NCI-H1436 (cell line): ENCODE measurements at places on chromosomes 1 and 21.

- peak; percentile 77 for DNase-seq
These were observed 167.7 kb downstream of the ACTL8 start for GRCh38 chr1:17922833-17923232.

DNA sequence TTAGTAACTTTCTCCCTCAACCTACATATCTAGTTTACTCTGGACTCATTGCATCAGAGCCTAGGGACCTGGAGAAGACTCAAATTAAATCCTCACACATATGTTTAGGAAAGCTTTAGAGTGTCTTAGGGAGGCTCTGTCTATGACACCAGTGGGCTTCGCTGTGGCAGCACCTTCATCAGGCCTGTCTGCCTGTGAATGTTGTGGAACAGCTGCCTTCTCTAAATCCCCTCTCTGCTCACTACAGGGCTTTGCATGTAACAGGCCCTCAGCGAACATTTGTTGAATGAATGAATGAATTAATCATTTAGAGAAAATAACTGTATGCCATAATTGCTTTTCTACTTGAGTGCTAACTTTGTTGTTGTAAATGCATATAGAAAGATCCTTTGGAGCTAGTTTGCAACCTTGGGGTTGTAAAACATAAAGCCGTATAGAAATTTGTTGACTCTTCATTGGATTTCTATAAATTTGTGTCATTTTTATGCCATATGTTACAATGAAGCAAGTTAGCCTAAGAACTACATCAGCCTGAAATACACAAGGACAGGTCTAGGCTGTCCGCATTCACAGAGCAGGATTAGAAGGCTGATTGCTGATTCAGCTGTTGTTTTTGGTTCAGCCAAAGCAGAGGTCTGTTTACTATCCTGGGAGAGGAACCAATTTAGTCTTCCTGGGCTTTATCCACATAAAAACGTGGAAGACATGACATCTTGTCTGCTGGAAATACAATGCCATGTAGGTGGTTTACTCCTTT is 238.0 kb downstream of the ASTN1 start:
- DNase-seq: no peak

GRCh38 chr1:4101459-4102161 is 201.5 kb upstream of the C1orf174 start:
- no peak for DNase-seq

DNA sequence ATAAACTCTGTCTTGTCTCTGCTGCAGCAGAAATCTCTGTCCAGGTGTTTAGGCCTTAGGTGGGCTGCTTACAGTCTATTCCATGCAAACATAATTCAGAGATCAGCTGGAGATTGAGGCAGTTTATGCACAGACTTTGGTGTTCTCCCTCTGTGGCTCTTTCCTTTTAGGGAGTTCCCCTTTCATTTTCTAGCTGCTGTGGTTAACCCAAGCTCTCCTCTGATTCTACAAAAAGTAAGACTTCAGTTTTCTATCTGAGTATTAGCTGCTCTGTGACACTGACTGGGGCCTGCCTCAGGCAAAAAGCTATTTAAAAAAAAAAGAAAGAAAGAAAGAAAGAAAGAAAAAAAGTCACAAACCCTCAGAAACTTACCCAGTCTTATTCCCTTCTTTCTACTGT is 211.1 kb downstream of the CAMTA1 start:
- no peak for DNase-seq

DNA sequence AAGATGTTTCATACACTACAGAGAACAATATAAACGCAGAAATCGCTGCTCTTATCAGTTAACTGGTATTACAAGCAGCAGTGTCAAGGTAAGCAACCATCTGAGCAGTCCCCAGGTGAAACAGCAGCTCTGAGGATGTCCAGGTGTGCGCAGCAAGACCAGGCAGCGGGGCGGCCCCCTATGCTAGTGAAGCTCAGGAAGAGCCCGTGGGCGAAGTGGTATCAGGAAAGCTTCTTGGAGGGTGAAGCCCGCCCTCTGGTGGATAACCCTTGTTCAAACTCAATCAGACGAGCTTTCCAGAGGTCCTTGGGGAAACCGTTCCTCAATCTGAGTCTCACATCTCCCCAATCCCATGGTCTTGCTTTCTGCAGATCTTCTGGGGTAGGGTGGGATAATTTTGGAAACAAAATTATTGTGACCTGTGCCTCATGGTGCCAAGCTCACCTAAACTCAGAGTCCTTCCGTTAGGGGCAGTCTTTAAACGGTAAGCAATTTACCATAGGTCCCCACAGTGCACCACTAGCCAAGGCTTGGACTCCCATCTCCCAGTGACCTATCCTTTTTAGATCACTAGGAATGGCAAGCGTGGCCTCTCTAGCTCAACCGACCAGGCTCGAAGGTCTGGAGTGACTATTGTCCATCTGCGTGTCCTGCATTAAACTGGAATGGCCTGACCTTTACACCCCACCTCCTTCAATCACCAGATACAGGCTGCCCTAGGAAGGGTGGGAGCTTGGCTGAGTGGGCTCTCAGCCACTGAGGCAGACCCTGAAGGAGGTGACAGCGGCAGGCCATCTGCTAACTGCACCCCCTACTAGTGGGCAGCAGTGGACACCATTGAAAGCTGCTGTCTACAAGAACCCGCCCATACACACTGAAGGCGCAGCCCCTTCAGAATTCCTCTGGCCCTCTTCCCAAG is 13.6 kb upstream of the FAM110D start:
- peak; percentile 85 for DNase-seq

DNA sequence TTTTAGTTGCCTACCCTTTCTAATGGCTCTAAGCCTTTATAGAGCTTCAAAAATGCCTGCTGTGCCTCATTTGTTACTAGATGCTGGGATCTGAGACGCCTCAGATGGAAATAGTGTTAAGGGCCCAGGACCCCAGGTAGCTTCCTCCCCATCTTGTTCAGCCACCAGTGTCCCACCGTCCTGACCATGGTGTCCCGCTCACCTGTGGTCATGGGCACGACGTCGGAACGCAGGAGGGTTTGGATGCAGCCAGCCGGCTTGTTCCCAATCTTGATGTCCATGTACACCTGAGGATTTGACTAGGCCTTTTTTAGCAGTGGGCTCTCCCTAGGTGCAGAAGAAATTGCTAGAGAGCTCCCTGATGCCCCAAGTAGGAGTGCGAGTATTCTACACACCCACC is 31.1 kb downstream of the PABPC4 start:
- no peak for DNase-seq

GRCh38 chr1:70762386-70762785 is 285.2 kb downstream of the PTGER3 start:
- no peak for DNase-seq

DNA sequence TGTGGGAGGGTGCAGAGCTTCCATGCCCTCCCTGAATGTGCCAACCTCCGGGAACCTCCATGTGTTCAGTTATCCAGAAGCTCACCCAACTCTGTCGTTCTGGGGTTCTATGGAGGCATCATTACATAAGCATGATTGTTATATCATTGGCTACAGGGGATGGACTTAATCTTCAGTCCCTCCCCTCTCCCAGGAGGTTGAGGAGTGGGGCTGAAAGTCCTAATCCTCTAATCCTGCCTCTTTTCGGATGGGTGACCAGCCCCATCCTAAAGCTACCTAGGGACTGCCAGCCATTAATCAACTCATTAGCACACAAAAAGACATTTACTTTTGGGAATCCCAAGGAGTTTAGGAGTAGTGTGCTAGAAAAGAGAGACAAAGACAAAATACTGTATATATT is 32.0 kb upstream of the PSEN2 start:
- DNase-seq: no peak

GRCh38 chr1:222769181-222769580 is 32.2 kb downstream of the FAM177B start:
- no peak for DNase-seq

DNA sequence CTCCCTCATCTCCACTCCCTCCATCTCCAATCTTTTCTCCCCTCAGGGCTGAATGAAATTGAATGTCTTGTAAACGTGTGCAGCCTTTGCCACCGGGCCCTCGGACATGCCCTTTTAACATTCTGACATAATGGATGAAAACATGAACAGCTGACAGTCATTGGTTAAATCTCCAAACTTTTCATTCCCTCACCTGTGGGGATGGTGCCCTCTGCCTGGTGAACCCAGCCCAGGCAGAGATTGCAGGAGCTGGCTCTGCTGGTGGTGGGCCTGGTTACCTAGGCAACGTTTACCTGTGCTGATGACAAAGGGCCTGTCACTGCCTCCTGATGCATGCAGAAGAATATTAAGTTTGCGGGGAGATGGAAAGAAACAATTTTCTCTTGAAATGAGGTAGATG is 21.3 kb downstream of the ST6GALNAC3 start:
- DNase-seq: no peak

GRCh38 chr1:3283849-3284248 is 170.6 kb upstream of the ARHGEF16 start:
- DNase-seq: no peak

GRCh38 chr1:18922848-18923755 is 20.7 kb upstream of the ALDH4A1 start:
- no peak for DNase-seq

DNA sequence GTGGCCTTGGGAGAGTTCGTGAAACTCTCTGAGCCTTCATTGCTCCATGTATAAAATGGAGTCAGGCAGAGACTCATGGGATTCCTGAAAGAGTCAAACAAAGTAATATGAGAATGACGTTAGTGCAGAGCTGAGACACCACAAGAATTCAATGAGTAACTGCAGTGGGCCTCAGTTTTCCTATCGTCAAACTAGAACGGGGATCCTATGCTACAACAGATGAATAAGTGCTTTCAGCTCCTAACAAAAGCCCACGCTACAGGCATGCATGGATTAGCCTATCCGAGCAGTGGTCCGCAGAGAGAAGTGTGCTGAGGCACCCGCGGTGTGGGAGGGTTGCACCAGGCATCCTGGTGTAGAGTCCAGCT is 124.7 kb downstream of the SYF2 start:
- no peak for DNase-seq

DNA sequence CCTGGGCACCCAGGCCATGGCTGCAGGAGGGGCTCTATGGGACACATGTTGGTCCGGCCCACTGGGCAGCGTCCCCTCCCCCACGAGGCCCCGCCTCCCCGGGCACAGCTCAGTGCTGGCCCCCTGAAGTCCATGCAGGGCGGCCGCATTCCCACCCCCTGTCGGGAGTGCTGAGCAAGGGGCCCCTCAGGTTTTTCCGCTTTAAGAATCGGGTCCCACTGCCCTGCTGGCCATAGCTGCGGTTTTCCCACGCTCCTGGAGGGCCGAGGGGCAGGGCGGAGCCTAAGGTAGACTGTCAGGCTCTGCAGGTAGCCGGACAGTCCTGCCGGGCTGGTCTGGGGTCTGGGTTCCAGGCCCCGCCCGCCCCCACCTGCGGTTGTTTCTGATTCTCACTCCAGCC is 43.5 kb upstream of the CCDC27 start:
- DNase-seq: no peak

DNA sequence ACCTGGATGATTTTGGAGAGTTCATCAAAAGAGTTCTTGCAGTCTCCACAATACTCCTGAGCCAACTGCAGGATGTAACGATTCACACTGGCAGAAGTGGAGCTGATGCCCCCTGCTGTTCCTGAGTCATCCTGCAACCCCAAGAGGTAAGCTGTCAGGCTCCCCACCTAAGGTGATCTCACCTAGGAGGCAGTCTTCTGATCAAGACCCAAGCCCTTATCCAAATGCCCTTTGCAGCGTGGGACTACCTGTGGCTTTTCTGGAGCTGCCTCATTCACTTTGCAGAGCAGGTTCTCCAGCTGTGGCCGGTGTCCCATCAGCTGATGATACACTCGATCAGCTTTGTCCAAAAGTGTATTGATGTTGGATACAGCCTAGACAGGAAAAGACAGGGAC is 96.4 kb downstream of the UBR4 start:
- DNase-seq: no peak

GRCh38 chr21:15801352-15801863 is 71.6 kb downstream of the USP25 start:
- no peak for DNase-seq

- DNase-seq: no peak
These were observed 47.5 kb upstream of the IPO9 start for GRCh38 chr1:201781437-201781836.

- DNase-seq: no peak
These were observed 43.7 kb upstream of the MAB21L3 start for GRCh38 chr1:116067566-116067890.

- DNase-seq: no peak
These were observed 84.1 kb downstream of the PLPPR5 start for GRCh38 chr1:98920441-98921110.

- no peak for DNase-seq
These were observed 21.1 kb downstream of the COL11A1 start for GRCh38 chr1:103087256-103087655.

DNA sequence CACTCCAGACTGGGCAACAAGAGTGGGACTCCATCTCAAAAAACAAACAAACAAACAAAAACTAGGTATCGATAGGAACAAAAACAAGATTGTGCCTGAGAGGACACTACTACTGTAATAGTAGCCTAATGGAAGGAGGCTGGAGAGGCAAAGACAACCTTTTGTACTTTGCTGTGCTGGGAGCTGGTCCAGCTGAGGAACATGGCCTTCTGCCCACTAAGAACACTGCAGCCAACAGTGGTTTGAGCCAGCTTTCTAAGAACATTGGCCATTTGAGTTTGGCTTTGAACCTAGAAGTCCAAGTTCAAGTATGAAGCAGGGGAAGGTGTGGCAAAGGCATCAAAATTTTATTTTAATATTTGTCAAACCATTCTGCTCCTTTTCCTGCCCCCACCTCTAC is 22.7 kb upstream of the RGS8 start:
- no peak for DNase-seq

DNA sequence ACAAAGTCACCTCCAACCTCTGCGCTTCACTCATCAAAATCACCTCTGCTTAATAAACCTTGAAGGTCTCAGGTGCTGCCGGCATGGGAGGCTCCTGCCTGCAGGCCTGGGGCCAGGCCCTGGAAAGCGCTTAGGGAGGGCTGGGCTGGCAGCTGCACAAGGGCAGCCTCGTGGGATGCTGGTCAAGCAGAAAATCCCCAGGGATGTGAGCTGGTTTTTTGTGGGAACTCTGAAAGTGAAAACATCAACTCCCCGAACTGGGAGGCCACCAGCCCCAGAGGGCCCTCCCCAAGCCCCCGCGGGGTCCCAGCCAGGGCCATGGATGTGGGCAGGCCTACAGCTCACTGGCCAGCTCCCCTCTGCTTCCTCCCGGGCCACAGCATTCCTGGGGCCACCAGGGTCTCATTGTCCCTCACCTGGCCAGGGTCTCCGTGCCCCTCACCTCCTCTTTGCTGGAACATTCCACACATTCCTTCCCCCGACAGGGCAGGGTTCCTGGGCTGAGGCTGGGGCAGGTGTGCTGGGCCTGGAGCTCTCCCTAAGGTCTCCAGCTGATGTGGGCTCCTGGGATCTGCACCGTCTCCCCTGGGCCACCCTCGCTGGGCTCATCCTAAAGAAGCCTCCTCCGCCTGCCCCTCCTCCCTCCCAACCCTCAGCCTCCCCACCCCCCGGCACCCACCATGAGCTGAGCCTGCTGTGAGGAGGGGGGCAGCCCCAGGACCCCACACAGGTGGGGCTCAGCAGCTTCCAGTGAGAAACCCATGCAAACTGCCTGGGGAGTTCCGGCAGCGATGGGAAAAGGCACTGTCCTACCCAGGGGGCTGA is 36.0 kb upstream of the POFUT2 start:
- DNase-seq: no peak

- DNase-seq: no peak
These were observed 15.9 kb upstream of the PADI3 start for GRCh38 chr1:17232759-17233661.
